ENCODE measurements at places on chromosomes 12 and 14.
A peak's percentile ranks its signal among the peaks of the same experiment; 100 is the strongest.

DNA sequence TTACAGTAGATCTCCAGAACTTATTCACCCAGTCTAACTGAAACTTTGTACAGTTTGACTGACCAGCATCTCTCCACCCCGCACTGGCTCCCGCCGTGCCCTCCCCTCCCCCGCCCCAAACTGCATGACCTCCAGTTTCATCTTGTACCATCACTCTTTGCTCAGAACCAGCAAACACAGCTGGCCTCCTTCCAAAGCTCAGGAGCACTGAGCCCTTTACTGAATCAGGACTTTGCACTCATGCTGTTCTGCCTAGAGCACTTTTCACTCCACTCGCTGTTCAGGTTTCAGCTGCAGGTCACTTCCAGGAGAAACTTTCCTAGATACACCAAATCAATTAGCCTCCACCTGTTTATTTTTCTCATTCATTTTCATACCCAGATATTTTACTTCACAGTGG, 455.3 kb upstream of the PDE3A start:
- no peak for DNase-seq

DNA sequence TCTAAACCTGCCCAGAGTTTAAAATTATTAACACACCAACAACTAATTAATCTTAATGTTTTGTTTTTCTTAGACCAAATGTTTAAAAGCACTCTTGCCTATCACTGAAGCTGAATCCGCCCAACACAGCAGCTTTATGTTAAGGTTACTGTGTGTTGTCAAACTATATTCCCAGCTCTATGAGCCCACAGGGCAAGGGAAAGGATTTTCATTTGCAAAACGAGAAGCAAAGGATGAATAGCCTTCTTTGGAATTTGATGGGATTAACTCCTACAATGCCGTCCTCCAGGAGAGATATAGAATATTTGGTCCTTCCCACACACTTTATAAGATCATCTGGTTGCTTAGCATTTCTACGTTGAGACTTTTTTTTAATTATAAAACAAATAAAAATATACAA, 43.7 kb downstream of the DUSP16 start:
- DNase-seq = no peak

- DNase-seq = peak; percentile 25
Observed at GRCh38 chr12:29216797-29217575, 67.9 kb downstream of the FAR2 start.

- no peak for DNase-seq
Observed at GRCh38 chr14:101007765-101008164, 104.2 kb upstream of the RTL1 start.

GRCh38 chr12:11724888-11725311, 75.4 kb downstream of the ETV6 start:
- DNase-seq = peak; percentile 32

Data from brain pericyte (primary cell).